ENCODE measurements at places on chromosomes 2 and 18.
A peak's percentile ranks its signal among the peaks of the same experiment; 100 is the strongest.

DNA sequence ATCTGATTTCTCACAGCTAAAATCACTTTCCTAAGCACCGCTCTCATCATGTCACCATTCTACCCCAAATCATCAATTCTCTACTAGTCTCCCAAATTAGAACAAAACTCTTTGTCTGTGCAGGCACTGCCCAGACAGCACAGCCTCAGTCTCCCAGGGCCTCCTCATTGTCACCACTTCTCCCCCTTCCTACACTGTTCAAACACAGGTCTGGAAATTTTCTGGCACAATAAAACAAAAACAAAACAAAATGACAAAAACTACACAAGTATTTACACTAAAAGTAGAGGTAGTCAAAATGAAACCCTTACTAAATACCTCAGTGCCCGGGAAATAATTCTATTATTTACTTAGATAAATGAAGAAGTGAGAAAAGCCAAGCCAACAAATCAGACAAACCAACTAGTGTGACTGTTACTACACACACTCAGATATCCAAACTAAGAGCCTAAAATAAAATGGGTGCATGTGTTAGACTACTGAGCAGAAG is 156.2 kb upstream of the DNMT3A start:
- no peak for DNase-seq

DNA sequence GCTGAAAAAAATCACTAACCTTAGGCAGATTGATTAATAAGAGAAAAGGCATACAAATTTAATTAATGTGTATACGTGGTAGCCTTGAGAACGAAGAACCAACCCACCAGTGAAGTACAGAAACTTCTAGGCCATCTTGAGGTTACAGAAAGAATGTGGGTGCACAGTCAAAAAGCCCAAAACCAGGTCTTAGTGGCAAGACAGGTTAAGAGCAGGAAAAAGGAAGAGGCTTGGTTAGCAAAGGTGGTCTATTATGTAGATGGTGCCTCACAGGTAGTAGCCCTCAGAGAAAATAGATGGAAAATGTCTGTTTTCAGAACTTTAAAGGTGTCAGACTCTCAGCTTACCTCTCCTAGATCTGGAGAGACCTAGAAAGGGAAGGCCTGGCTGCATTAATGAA is 22.0 kb upstream of the SLC35G4 start:
- DNase-seq: no peak

GRCh38 chr18:32750328-32750727 is 22.5 kb downstream of the KLHL14 start:
- DNase-seq: no peak

DNA sequence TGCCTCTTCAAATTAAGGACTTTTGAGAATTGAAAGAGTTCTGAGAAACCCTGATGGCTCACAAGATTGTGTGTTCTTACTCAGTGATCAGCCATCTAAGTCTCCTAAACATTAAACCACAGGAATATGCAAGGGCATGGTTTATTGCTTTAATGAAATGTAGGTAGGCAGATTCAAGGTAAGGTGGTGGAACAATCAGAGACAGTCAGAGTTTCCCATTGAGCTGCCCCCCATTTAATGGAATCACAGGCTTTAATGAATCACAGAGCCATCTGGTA is 107.8 kb upstream of the LRATD1 start:
- no peak for DNase-seq

- DNase-seq: no peak
Observed at GRCh38 chr2:176280156-176280555, 10.9 kb downstream of the MTX2 start.

GRCh38 chr2:112688086-112688880 is 32.5 kb upstream of the NT5DC4 start:
- DNase-seq: no peak

- no peak for DNase-seq
Observed at GRCh38 chr2:99898336-99899048, 243.9 kb downstream of the AFF3 start.

DNA sequence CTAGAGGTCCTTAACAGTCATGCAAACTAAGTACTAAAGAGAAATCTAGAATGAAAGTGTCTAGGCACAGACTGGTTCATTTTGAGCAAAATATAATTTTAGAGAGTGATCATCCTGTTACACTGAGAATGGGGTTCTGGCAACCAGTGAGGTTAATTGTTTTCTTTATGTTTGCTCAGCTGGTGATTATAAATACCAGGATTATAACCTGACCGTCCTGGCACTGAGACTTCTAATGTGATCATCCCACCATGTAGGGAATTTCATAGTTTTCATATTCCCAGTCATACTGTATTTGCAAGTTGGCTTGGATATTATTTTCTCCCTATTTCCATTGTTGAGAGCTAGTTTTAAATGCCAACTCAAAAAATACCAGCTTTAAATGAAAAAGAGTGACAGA is 852.5 kb upstream of the LRATD1 start:
- no peak for DNase-seq

GRCh38 chr2:100212850-100213249 is 70.5 kb upstream of the AFF3 start:
- no peak for DNase-seq

GRCh38 chr18:51437280-51438271 is 240.1 kb upstream of the MEX3C start:
- no peak for DNase-seq

DNA sequence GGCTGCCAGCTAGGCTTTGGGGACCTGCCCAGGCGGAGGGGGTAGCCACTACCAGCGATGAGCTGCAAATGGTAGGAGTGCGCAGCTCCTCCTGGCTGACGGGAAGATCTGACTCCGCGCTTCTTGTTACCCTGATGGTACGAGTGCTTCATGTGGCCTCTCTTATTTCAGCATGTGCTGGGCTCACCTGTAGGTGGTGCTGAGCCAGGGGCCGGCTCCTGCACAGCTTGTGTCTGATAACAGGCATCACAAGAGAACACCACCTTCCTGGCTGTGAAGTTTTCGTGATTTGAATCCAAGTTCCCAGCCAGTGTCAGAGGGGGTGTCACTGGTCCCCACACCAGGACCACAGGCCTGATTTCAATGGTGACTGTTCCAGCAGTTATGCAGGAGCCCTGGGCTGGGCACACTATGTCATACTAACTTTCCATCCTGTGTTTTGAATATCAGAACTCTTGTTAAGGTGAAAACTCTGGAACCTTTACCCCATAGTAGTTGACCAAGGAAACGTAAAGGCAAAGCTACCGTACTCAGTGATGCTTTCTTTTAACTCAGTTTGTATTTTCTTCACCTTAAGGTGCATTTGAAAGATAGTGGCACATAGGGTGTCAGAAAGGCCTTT is 28.0 kb downstream of the APCDD1 start:
- no peak for DNase-seq

- DNase-seq: no peak
Observed at GRCh38 chr18:32730620-32731091, 42.2 kb downstream of the KLHL14 start.

DNA sequence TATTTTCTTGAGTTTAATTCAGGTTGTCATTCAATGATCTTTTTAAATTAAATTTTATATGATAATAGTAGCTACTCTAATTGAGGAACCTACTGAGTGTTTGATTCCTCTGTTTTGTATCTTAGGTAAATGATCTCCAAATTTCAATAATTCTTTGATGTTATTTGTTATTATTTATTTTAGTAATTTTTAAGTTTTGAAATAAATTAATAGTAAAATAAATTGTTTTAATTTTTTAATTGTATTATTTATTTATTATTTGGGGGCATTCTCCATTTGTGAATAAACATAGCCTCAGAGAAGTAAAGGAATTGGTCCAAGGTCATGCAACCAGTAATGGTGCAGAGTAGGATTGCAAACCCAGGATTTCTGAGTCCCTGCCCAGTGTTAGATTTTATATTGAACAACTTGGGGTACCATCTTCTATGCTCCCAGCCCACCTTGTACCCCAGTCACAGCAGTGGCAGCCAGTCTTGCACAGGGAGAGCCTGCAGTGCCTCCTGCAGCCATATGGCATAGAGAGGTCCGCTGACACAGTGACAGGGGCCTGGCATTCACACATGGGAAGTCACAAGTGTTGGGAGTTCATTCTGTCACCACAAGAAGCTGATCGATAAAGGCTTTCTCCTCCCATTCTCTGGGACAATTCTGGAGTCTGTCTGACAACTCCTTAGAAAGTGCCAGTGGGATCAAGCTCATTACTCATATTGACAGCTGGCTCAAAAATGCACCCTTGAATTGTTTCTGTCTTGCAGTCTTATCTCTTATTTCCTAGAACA is 110.0 kb upstream of the ETAA1 start:
- no peak for DNase-seq

DNA sequence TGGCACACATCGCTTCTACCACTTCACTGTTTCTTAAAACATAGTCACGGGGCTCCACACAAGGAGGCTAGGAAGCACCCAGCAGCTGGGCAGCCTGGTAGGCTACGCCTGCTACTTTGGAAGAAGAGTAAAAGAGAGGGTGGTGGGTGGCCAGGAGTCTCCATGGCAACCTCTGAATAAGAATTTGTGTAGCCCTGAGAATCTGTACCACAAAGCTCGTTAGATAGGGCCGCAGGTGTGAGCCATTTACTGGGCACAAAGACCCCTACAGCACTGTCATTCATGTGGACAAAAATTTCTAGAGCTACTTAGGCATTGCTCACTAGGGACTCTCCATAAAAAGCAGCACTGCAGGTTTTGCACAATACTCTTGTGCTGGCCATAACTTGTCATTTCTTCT is 166.4 kb upstream of the MSH6 start:
- no peak for DNase-seq

DNA sequence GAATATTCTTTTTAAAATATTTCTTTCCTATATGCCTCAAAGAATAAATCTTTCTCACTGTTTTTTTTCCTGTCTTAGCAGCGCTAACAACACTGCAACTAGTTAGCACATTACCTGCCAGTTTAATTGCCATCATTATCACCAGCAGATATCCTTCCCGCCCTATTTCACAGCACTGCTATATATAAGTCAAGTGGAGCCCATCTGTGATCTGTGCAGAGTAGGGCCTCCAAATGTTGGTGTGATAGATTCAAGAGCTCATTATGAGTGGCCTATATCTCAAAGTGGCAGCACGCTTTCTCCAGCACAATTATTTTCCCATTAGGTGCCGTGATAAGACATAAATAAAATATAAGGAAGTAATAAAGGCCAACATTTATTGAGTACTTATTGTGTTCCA is 19.8 kb upstream of the RGPD4 start:
- DNase-seq: no peak

DNA sequence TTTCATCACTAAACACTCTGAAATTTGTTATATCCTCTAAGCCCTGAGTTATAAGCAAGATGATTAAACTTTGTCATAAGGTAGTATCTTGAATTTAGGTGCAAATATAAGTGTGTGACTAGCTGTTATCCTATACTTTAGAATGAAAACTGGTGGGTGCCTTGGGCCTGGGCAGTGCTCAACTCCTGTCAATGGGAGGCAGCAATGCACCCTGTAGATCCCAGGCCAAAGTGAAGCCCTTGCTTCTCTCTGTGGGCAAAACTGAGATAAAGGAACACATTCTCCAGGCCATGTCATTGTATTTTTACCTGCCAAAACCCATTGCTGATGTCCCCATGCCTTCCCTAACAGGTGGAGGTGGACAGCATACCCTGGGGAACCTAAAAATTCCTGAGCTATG is 525.2 kb downstream of the TNS1 start:
- DNase-seq: no peak

GRCh38 chr2:36982467-36982866 is 16.1 kb upstream of the STRN start:
- DNase-seq: no peak

DNA sequence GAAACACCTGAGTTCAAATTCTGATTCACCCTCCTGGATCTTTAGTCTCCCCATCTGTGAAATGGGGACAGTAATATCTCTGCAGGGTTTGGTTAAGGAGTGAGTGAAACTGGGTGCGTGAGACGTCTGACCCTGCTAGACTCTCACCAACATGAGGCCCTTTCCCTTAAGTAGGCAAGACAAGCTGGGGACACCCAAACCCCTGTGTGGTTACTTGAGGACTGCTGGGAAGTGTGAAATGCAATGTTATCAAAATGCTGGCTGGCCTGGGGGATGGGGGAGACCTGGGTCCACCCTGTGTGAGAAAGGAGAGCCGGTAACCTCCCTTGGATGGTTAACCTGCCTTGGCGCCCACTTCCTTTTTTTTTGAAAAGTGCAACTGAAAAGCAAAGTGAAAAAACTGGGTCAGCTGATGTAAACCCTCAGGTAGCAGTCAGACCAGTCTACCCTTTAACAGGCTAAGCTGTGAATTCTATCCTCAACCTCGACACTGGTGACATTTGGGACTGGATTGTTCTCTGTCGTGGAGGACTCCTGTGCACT is 82.3 kb downstream of the INPP5D start:
- DNase-seq: no peak

GRCh38 chr18:56200381-56200911 is 437.9 kb downstream of the TXNL1 start:
- no peak for DNase-seq

DNA sequence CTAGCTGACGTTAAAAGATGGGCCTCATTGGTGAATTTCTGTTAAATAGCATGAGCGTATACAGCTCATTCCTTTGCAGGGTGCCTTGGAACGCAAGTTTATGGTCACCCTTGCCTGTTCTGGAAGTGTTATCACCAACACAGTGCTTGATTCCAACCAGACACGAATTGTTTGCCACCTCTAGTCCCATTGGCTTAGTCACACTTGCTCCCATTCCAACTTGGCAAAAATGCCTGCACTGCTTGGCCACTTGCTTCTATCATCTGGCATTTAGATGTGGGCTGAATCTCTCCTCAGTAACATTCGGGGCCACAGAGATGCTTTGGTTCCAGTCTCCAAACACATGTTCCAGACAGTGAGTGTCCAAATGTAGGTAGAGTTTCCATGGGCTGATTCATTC is 27.5 kb upstream of the ACVR1 start:
- peak; percentile 33 for DNase-seq

GRCh38 chr2:99140056-99140859 is 1.2 kb upstream of the C2orf15 start:
- DNase-seq: no peak

GRCh38 chr2:233830111-233830802 is 24.1 kb downstream of the HJURP start:
- DNase-seq: no peak
